HEK293T (cell line): ENCODE measurements at places on chromosomes 2 and 18.

GRCh38 chr2:84546551-84546950 lies 30.3 kb downstream of the DNAH6 start:
- no peak for DNase-seq

- no peak for DNase-seq
Observed at GRCh38 chr2:239436669-239437335, 36.0 kb upstream of the HDAC4 start.

DNA sequence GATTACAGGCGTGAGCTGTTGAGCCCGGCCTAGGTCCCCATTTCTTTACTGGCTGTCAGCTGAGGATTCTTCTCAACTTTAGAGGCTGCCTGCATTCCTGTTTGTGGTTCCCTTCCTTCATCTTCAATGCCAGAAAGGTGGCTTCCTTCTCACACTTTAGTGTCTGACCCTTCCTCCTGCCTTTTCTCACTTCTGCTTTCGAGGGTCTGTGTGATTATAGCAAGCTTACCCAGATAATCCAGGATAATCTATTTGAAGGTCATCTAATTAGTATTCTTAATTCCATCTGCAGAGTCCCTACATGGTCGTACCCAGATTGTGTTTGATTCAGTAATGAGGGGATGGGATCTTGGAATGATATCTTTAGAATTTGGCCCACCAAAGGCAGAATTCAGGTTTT lies 157.4 kb downstream of the TANC1 start:
- DNase-seq, result no peak

DNA sequence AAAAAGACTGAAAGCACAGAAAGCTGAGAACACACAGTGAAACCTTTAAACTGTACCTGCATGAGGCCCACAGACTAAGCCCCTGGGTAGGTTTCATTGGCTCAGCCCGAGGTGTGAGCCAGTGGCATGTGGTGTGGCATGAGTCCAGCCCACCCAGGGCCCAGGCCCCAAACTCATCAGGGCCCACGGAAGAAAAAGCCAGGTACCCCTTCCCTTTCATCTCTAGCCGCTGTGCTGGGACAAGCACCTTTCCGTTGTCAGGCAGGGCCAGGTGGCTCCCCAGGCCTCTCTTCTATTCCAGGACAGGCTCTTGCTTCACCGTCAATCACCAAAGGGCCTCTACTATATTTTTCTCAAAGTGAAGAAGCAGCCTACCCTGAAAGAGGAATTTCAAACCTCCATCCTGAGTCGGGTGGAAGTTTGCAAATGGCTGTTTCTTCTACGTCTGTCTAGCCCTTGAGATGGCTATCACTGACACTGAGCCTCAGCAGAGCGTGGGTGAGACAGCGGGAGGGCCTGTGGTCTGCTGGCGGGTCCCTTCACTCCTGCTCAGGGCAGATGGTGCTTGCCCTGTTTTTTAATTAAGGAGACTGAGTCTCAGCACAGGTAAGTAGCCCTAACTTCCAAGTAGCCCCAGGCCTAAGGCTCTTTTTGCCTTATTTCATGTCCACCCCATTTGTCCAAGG lies 8.6 kb downstream of the DNAJB2 start:
- DNase-seq, result no peak

DNA sequence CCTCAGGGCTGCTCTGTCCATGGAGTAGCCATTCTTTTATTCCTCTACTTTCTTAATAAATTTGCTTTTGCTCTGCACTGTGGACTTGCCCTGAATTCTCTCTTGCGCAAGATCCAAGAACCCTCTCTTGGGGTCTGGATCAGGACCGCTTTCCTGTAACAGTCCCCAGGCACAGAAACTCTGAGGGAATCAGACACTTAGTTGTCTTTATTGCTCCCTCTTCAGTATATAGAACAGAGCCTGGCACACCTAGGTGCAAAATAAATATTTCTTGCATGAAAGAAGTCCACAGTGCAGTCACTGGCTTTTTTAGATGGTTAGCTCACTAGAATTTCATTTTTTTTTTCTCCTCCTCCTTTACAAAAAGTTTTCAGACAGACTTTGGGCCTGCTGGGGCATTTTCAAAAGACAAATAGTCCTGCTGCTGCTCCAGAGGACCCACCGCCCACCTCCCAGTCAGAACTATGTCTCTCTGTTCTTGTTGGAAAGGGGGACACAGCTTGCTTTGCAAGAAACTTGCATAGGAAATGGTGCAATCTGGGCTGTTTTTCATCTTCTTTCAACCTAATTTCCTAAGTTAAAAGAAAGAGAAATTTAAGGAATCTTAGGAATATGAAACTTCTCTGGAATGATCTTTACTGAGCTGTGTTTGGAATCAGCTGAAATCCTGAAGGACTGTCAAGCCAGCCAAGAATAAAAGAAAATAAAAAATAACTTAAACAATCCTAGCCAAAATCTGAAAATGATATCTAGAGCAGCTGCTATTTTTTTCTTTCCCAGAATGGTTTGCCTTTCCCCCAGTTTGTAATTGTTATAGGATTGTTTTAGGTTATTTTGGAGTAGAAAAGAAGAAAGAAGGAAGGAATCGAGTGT lies 31.7 kb upstream of the MAP4K3 start:
- no peak for DNase-seq

DNA sequence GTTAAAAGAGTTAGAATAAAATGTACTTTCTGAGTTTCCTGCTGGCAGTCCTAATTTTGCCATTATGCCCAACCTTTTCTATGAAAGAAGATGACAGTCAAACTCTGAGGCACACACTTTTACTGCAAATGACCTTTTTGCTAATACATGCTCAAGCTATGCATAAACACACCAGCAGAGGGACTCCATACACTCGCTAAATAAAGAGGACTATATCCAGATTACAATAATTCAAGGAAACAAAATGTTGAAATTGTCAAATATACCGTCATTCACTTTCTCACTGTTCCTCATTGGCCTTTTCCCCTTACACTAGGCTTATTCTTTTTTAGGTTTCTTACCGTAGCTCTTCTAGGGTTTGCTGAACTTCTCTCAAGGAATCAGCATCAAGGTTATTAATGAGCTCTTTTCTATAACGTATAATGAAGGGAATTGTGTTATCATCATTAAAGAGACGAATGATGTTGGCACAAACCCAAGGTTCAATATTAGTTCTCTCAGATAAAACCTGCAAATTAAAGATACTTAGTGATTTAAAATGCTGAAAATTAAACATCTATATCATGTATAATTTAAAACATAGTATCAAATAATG lies 25.7 kb downstream of the SRBD1 start:
- peak; percentile 24 for DNase-seq

- no peak for DNase-seq
Observed at GRCh38 chr18:9697121-9697520, 11.0 kb upstream of the RAB31 start.

GRCh38 chr2:56248965-56249742 lies 65.4 kb downstream of the CCDC85A start:
- DNase-seq, result no peak

- DNase-seq, result no peak
Observed at GRCh38 chr2:8860239-8860638, 22.8 kb upstream of the KIDINS220 start.

GRCh38 chr18:22253676-22254075 lies 84.3 kb downstream of the GATA6 start:
- DNase-seq, result no peak

GRCh38 chr2:25358249-25358815 lies 16.6 kb upstream of the DNMT3A start:
- no peak for DNase-seq

GRCh38 chr2:25787020-25787419 lies 91.3 kb downstream of the ASXL2 start:
- no peak for DNase-seq

DNA sequence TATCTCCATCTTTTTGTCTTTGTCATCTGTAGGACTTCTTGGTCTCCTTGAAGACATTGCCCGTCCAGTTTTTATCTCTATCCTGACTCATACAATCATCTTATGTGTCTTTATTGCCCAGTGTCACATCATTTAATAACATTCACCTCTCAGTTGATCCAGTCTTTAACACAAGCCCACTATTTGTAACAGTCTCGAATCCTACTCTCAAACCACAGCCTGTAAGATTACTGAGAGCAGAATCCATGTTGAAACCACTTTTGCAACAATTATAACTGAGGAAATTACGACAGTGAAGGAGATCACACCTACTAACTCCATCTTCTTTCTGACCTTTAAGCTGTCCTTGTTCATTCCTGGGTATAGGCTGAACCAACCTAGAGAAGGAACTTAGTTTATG lies 1206.0 kb upstream of the ZEB2 start:
- no peak for DNase-seq

GRCh38 chr2:214069254-214069653 lies 341.6 kb upstream of the VWC2L start:
- peak; percentile 13 for DNase-seq
